Stimulated activated CD4-positive, alpha-beta T cell treated with anti-CD3 and anti-CD28 coated beads, TNF-alpha, amount 100 ng/mL, for 4 hours (primary cell): ENCODE measurements at places on chromosomes 13 and 19.

DNA sequence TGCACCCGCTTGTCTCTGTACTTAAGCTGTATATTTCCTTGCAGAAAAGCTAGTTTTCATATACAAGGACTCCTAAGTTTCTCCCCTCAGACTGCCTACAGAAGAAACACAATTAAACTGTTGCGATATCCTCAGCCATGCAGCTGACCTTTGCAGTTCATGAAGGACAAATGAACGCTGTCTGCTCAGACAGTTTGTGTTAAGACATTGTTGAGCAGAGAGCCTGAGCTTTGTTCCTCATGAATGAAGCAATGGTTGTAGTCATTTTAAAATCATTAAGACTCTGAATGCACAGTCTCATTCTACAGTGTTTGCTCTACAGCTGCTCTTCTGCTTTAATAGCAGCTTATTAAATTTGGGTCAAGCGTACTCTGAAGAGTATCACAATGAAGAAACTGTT is 23.2 kb upstream of the MAB21L1 start:
- DNase-seq, result no peak

DNA sequence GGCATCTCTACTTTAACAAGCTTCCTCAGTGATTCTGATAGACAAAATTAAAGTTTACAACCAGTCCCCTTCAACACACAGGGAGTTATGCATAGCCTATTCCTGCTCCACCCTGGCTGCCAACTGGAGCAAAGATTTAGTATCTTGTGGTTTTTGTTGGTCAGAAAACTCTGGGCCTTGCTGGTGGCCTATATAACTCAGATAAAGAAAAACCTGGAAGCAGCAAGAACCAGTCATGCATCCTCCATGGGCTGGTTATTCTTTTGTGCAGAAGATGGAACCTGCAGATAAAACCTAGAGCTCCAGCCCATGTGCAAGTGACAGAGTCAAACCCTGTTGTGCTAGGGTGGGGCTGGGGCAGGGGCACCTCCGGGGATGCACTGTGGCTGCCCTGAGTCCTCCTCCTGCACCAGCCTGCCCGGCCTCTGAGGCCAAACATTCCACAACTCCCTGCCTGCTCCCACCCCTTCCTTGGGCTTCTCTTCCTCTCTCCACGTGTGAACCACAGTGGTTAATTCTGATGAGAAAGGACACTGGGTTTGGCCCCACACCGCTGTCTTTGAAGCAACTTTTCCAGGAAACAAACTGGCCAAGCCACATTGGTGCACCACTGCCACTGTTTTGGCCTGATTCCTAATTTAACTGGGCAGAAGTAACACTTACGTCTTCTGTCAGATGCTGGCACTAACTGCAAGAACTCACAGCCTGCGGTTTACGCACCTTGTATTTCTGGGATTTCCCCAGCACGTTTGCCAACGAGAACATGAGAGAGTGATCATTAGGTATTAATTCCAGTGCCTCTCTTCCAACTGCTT is 23.3 kb upstream of the GGACT start:
- DNase-seq, result no peak

DNA sequence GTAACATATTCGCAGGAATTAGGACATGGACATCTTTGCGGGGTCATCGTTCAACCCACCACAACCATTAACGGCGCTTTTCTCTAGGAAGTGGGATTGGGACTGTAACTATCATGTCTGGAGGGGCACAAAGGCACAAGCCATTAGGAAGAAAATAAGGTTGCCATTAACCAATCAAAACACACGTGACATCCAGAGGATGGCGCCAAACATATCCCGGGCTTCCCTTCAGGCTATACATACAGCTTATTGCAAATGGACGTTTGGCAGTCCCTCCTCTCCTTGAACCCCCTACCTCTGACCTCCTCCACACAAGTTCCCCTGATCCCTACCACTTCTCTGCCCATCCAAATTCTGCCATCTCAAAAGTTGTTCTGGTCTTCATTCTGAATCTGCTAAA is 26.6 kb upstream of the GSX1 start:
- no peak for DNase-seq

- DNase-seq, result no peak
Observed at GRCh38 chr19:16338470-16339360, 14.1 kb downstream of the KLF2 start.

- DNase-seq, result no peak
Observed at GRCh38 chr19:55193481-55193880, 13.4 kb upstream of the SYT5 start.

DNA sequence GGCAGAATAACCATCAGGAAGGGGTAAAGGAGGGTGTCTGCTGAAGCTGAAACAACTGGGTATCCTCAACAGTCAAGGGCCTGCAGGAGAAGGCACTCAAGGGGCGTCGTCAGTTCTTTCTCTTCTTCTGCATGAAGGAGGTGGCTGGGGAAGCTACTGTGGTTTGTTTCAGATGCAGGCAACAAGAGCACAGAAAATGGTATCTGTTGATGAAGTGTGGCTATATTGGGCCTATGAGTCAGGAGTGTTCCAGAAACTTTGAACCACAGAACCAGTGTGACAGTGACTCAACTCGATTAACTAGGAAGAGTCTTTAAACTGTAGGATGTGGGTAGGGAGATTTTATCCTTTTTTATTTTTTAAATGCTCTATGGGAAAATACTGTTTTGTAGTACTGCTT is 686.3 kb downstream of the FGF9 start:
- DNase-seq, result no peak

DNA sequence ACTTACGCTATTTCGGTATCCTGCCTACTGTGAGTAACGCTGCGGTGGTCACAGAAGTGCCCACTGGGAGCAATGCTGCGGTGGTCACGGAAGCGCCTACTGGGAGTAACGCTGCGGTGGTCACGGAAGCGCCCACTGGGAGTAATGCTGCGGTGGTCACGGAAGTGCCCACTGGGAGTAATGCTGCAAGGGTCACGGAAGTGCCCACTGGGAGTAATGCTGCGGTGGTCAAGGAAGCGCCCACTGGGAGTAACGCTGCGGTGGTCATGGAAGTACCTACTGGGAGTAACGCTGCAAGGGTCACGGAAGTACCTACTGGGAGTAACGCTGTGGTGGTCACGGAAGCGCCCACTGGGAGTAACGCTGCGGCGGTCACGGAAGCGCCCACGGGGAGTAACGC is 52.1 kb upstream of the SOX1 start:
- DNase-seq, result no peak

GRCh38 chr13:108435393-108436149 is 166.1 kb downstream of the TNFSF13B start:
- DNase-seq, result no peak

DNA sequence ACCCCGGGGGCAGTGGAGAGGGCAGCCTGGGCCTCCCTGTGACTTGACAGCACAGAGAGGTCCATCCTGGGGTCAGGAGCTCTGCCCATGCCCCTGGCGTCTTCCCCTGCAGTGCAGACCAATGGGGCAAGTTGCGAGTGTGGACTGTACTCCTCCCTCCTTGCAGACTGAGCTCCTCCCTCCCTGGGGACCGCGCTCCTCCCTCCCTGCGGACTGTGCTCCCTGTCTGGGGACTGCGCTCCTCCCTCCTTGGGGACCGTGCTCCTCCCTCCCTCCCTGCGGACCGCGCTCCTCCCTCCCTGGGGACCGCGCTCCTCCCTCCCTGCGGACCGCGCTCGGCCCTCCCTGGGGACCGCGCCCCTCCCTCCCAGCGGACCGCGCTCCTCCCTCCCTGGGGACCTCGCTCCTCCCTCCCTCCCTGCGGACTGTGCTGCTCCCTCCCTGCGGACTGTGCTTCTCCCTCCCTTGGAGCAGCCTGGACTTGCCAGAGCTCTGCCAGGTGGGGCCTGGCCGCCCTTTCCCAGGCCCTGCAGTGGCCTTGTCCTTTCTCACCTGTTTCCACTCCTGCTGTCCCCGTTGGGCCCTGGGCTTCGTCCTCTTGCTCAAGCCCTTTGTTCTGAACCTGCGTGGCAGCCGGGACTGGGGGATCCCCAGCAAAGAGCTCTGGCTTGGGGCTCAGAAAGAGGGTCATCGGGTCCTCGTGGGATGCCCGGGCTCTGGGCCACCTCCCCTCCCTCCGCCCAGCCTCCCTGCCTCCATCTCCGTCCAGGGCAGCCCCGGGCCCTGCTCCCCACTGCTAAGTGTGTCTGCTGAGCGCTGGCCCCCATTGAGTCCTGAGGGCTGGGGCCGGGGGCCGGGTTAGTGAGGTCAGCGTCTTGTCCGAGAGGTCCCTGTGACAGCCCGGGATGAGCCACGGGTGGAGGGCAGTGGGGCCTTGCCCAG is 6.8 kb downstream of the GAMT start:
- no peak for DNase-seq

- no peak for DNase-seq
Observed at GRCh38 chr13:59208405-59209195, 955.1 kb downstream of the DIAPH3 start.

DNA sequence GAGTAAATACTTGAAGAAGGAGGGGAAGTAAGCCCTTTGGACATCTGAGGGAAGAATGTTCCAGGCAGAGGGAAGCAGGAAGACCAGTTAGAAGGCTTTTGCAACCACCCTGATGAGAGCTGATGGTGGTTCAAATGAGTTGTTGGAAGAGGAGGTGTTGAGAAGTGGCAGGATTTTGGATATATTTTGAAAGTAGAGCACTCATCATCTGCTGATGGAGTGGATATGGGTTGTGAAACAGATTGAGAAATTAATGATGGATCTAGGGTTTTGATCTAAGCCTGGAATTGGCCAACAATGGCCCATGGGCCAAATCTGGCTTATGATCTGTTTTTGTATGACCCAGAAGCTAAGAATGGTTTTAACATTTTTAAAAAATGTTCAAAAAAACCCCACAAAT is 230.7 kb downstream of the NDFIP2 start:
- DNase-seq, result no peak

GRCh38 chr19:19292607-19293006 is 19.5 kb upstream of the TM6SF2 start:
- DNase-seq, result no peak

DNA sequence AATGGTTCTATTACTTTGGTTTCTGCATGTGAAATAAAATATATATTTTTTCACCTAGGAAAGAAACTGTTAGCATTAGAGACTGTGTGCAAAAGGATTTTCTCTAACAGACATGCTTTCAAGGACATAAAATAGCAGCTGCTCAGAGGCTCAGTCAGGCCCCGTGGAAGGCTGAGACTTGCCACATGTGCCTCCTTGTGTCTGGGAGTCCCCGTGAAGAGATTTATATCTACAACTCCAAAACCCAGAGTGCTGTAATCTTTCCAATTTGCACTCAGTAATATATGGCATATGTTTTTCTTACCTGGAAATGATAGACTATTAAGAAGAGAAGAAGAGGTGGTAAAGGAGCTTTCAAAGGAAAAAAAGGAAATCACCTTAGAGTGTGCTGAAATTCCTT is 371.6 kb upstream of the OBI1 start:
- DNase-seq, result no peak

GRCh38 chr19:4115050-4115817 is 8.7 kb downstream of the MAP2K2 start:
- no peak for DNase-seq

DNA sequence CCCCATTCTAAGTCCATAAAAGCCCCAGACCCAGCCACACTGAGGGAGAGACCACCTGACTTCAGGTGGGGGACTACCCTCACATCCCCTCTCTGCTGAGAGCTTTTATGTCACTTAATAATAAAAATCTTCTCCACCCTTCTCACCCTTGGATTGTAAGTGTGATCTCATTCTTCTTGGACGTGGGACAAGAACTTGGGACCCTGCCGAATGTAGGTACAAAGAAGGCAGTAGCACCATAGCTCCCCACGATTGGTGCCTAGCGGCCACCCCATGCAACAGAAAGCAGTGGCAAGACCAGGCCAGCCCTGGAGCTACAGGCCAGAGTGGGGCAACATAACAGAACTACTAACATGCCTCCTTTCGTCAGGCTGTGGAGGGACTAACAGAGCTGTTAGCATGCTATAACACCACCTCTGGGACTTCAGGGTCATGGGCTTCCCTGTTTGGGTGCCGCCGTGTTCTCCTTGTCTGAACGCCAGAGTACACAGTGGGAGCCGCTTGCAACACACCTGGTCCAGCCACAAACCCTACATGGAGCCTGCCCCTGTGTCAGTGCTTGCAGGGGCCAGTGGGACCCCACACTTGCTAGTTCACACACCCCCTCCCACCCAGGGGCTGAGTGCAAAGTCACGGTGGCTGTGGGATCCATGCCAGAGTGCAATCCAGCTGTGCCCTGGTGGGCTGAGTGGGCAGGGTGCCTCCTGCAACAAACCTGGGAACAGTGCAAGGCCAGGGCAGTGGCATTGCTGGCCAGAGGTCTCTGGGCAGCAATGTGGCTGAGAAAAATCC is 5.2 kb upstream of the FBXO17 start:
- DNase-seq, result no peak

- no peak for DNase-seq
Observed at GRCh38 chr19:49347835-49348234, 12.6 kb downstream of the CD37 start.

DNA sequence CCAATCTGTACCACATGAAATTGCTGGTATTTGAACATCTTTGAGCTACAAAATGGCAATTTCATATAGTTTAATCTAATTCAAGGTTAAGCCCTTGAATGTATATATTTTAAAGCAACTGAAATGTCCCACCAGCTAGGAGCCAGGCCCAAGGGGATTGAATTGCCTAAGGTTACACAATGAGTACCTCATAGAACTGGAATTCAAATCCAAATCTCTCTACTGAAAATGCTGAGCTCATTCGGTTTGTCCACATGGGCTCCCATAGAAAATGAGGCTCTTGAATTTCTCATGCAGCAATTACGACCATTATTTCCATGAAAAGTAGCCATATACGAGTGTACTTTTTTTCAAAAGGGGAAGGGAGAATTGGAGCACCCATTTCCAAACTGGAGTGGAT is 31.5 kb upstream of the FNDC3A start:
- DNase-seq, result no peak

DNA sequence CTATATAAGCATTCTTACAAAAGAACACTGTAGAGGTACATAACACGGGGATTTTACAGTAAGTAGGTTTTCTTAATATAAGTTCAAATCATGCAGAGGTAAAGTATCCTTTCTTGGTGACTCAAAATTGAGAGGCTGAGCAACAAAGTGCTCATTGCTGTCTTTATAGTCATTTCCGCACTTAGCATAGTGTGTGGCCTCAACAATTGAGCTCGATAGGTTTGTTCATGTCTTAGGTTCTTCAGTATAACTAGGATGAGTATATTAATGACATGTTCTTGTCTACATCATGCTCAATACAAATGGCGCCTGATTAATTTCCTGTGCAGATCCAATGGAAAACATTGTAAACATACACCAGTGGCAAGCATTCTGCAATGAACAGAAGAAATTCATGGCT is 1.4 kb downstream of the WDFY2 start:
- DNase-seq, result no peak

DNA sequence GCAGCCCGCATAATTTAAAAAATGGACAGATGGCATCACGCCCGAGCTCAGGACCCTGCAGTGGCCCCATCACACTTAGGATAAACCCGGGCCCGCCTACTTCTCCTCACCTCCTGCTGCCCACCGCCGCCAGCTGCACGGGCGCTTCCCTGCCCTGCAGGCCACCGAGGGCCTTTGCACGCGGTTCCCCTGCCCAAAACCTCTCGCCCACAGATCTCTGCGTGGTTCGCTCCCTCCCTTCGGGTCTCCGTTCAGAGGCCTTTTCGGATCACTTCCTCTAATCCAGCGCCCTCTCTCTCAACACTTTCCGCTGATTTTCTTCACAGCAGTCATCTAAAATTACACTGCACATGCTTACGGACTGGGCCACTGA is 1.8 kb downstream of the SHISA7 start:
- DNase-seq, result no peak
